ENCODE measurements at places on chromosomes 12 and 14.

- no peak for DNase-seq
These were observed 151.0 kb downstream of the SLC38A4 start for GRCh38 chr12:46674800-46675199.

GRCh38 chr14:95696741-95697140 lies 10.5 kb downstream of the TCL1B start:
- DNase-seq, result no peak

GRCh38 chr14:52918486-52918885 lies 32.4 kb downstream of the FERMT2 start:
- DNase-seq, result peak; percentile 71

DNA sequence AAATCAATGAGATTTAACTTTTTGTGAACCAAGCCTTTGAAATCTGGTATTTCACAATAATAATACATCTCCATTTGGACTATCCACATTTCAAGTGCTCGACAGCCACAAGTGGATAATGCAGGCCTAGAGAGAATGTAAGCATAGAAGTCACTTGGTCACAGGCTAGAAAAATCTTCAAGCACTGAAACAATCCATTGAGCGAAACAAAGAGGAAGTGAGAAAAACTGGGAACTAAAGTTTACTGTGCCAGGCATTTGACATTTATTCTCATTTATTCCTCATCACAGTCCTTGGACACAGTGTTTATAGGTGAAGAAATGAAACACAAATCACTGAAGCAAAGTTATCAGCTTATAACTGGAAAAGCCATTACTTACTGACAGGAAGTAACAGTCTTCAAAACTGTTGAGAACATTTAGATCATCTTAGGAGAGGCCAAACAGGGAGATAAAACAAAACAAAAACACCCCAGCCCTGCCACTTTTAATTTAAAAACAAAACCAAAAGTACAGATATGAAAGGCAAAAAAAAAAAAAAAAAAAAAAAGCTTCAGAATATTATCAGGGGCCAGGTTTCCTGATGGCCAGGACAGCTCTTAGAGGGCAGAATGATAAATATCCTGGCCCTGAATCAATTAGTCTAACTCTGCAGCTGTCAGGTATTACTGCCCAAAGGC lies 29.2 kb downstream of the GNS start:
- peak; percentile 14 for DNase-seq

GRCh38 chr14:36852981-36853691 lies 191.5 kb downstream of the PAX9 start:
- DNase-seq, result no peak

GRCh38 chr14:21102521-21103410 lies 1.9 kb downstream of the TMEM253 start:
- no peak for DNase-seq

DNA sequence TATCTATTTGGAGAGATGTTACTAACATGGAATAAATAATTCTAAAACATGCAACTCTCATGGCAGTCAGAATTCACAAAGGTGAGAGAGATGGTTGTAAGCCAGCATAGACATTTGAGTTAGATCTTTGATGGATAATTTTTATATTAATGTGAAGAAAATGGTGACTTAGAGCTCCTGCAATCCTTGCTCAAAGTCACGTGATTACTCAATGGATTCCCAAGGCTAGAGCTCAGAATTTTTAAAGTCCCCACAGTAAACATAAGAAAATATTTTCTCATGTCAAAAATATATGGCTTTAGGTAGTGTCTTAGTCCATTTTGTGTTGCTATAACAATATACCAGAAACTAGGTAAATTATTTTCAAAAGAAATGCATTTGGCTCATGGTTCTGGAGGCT lies 281.5 kb upstream of the PRKD1 start:
- DNase-seq, result no peak

GRCh38 chr12:16437926-16438325 lies 90.5 kb downstream of the MGST1 start:
- no peak for DNase-seq

- DNase-seq, result no peak
These were observed 201.1 kb downstream of the ETNK1 start for GRCh38 chr12:22826026-22826425.
